ENCODE measurements at places on chromosomes 2 and 18.

DNA sequence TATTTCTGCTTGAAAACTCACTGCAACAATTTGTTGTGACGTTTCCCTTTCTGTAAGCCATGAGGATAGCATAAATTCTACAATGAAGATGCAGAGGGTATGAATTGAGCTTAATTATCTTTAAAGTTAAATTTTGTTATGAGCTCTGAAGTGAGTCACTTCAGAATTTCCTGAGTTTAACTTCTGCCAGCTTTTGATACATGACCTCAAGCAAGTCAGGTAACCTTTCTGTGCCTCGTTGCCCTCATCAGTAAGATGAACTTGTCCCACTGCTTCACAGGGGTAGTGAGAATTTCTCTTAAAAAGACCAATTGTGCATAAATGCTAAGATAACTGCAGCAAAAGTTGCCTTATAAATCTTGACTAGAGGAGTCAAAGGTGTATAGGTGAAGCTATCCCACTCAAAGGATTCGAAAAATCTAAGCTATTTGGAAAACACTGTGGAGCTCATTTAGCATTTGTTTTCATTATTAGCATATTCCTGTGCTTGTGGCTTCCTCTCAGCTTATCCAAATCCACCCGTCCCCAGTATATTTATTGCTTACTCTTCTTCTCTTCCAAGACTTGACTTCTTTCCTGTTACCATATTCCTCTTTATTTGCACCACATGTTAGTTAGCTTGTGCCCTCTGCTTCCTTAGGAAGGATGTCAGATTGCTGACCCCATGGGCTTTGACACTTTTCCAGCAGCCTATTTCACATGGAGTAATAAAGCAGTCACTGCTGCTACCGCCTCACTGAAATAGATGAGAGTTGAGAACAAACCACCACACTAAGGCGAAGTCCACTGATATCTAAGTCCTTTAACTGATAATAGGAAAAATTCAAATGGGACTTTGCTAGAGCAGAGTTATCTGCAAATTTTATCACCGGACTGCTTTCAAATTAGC, 428.6 kb downstream of the ERBB4 start:
- DNase-seq, result no peak
- no peak overlapping the region for H3K27ac ChIP-seq
- H3K27me3 ChIP-seq, result no peaks in the 10 kb centered on the region
- no peaks in the 10 kb centered on the region for H3K4me1 ChIP-seq
- no peaks in the 10 kb centered on the region for H3K36me3 ChIP-seq

DNA sequence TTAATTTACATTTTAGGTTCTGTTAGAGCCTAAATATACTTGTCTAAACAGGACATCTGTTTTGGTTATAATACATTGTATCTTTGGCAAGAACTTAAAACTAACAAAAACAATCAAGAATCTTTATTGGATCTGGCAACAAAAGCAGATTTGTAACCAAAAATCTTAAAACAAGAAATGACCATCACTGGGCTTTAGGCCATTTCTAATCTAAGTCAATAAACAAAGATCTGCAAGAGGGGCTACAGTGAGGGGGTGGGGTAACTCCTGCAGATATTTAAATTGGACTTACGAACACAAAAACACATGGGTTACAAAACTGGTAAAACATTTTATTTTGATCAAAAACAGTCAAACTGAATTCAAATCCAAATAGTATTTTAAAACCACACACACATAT, 77.3 kb downstream of the SRBD1 start:
- H3K27ac ChIP-seq, result no peak overlapping the region
- no peaks in the 10 kb centered on the region for H3K27me3 ChIP-seq
- no peak for DNase-seq
- H3K4me3 ChIP-seq, result no peak overlapping the region
- no peaks in the 10 kb centered on the region for H3K4me1 ChIP-seq

- H3K27ac ChIP-seq, result no peak overlapping the region
- H3K4me1 ChIP-seq, result no peaks in the 10 kb centered on the region
- no peaks in the 10 kb centered on the region for H3K27me3 ChIP-seq
- no peak for DNase-seq
- H3K36me3 ChIP-seq, result peaks cover 93% of the 10 kb centered on the region
Measured at GRCh38 chr2:127283275-127283674, 10.7 kb downstream of the ERCC3 start.

DNA sequence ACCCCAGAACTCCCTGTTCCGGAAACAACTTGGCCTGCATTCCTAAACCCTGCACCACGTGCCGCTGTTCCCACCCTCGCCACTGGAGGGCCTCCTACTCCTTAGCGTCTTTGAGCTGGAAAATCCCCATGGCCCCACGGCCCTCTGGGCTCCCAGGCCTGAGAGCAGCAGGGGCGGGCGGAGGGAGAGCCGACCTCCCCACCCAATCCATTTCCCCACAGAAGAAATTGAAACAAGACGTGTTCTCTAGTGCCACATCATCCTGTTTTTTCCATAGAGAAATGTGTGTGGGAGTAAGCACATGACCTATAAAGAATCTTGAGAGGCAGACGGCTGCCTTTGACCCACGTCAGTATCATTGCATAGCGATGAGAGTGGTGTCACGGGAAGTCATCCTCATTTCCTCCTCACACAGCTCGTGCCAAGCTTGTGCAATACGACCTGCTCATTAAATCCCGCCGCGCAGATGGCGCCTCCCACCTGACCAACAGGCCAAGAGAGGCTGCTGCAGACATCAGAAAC, 79.2 kb downstream of the LAMA1 start:
- no peaks in the 10 kb centered on the region for H3K27me3 ChIP-seq
- no peaks in the 10 kb centered on the region for H3K4me1 ChIP-seq
- H3K27ac ChIP-seq, result no peak overlapping the region
- H3K36me3 ChIP-seq, result no peaks in the 10 kb centered on the region
- peak; percentile 28 for DNase-seq

DNA sequence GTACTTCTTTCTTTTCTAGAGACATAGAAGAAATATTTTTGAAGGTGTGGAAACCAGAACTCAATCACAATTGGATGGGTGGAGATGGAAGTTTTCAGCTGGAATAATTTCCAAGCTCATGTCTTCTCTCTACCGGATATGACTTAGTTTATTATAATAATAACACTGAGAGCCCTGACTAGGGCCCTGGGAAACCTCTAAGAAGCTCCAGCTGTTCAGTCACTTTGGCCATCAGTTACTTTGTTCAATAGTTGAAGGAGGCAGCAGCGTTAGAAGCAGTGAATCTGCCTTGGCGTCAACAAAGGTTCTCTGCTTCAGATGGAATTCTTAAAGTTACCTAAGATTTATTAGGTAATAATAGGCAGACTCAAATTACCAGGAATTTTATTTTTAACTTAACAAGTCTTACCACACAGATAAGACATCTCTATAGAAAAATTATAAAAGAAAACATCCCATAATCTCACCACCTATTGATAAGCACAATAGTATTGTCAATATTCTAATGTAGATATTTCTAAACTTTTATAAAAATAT, 293.8 kb upstream of the CHAC2 start:
- H3K27me3 ChIP-seq, result no peaks in the 10 kb centered on the region
- no peaks in the 10 kb centered on the region for H3K36me3 ChIP-seq
- H3K4me1 ChIP-seq, result no peaks in the 10 kb centered on the region

DNA sequence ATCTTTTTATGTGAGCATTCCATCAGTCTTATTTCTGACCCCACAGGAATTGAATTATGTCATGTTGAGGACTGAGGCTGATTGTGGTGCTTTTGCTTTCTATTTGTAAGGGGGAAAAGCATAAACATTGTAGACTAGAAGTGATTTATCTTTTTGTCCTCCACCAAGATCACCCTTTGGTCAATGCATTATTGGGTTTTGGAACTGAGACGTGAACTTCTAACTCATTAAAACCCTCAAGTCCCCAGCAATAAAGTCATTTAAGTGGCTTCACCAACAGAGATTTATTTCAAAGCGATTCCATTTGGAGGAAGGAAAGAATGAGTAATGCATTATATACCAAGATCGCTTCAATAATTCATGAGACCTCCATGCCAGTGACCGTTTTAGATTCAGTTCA, 75.5 kb upstream of the TXNDC2 start:
- DNase-seq, result no peak
- H3K27me3 ChIP-seq, result no peaks in the 10 kb centered on the region
- H3K4me1 ChIP-seq, result peaks cover 28% of the 10 kb centered on the region
- H3K36me3 ChIP-seq, result no peaks in the 10 kb centered on the region
- H3K4me3 ChIP-seq, result no peak overlapping the region

GRCh38 chr2:23658466-23658942, 268.4 kb downstream of the ATAD2B start:
- H3K4me3 ChIP-seq, result no peak overlapping the region
- no peaks in the 10 kb centered on the region for H3K36me3 ChIP-seq
- DNase-seq, result peak; percentile 35
- peak overlapping the region; percentile 26 for H3K27ac ChIP-seq

DNA sequence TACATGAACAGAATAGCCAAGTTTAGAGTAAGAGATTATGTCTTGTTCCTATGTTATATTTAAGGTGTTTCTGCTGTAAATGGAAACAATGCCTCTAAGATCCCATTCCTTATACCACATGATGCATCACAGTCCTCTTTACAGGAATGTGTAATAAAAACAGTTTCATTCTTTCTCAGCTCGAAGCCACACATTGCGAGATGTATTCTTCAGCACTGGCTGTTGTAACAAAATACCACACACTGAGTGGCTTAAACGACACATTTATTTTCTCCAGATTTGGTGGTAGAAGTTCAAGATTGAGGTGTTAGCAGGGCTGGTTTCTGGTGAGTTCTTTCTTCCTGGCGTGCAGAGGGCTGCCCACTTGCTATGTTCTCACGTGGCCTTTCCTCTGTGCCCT, 246.2 kb downstream of the SOCS6 start:
- no peaks in the 10 kb centered on the region for H3K27me3 ChIP-seq
- no peak overlapping the region for H3K27ac ChIP-seq
- H3K36me3 ChIP-seq, result no peaks in the 10 kb centered on the region
- no peaks in the 10 kb centered on the region for H3K4me1 ChIP-seq
- DNase-seq, result no peak

- H3K36me3 ChIP-seq, result no peaks in the 10 kb centered on the region
- H3K27ac ChIP-seq, result no peak overlapping the region
- H3K4me1 ChIP-seq, result no peaks in the 10 kb centered on the region
- H3K27me3 ChIP-seq, result no peaks in the 10 kb centered on the region
- no peak for DNase-seq
- no peak overlapping the region for H3K4me3 ChIP-seq
Measured at GRCh38 chr2:214203744-214204289, 207.0 kb upstream of the VWC2L start.

- no peaks in the 10 kb centered on the region for H3K27me3 ChIP-seq
- H3K36me3 ChIP-seq, result no peaks in the 10 kb centered on the region
- H3K4me1 ChIP-seq, result peaks cover 9% of the 10 kb centered on the region
- no peak for DNase-seq
- H3K4me3 ChIP-seq, result no peak overlapping the region
Measured at GRCh38 chr2:235529621-235530020, 35.8 kb downstream of the AGAP1 start.

- no peaks in the 10 kb centered on the region for H3K27me3 ChIP-seq
- no peak overlapping the region for H3K27ac ChIP-seq
- H3K4me1 ChIP-seq, result no peaks in the 10 kb centered on the region
- no peak for DNase-seq
Measured at GRCh38 chr18:79217979-79218604, 148.9 kb downstream of the ATP9B start.

DNA sequence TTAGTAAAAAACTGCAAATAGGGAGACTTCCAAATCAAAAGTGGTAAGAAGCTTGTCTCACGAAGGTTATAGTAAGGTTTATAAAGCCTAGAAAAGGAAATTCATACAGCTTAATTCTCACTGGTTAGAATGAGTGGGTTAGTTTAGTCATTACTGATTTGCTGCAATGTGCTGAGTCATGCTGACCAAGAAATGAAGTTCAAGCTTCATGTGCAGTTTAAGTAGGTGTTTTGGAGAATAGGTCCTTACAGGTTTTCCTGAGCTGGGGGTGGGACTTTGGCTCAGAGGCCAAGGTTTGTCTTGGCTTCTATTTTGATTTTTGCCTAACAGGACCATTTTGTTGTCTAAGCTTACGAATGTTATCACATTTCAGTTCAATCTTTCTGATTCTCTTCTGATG, 15.1 kb downstream of the CLIP4 start:
- DNase-seq, result no peak
- H3K4me1 ChIP-seq, result no peaks in the 10 kb centered on the region
- no peak overlapping the region for H3K4me3 ChIP-seq
- H3K27me3 ChIP-seq, result no peaks in the 10 kb centered on the region
- H3K36me3 ChIP-seq, result peaks cover 38% of the 10 kb centered on the region
- no peak overlapping the region for H3K27ac ChIP-seq

GRCh38 chr2:232731470-232731869, 34.3 kb downstream of the GIGYF2 start:
- no peak overlapping the region for H3K4me3 ChIP-seq
- peaks cover 8% of the 10 kb centered on the region for H3K4me1 ChIP-seq
- peaks cover 80% of the 10 kb centered on the region for H3K36me3 ChIP-seq
- DNase-seq, result no peak
- no peak overlapping the region for H3K27ac ChIP-seq

DNA sequence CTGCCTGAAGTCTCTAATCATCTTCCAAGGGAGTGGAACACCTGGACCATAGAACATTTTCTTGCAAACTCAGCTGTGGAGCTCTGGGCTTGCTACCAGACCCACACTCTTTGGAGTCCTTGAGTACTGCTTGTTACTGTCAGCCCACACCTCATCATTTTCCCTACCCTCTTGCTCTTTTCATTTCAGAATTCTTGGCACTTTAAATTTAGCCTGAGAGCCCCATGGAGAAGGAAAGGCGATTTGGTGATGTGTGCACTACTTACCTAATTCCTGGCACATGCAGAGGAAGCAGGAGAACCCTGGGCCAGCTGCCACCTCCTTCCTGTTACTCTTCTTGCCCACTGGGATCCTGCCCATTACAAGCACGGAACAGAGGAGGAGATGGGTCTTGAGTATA, 31.7 kb downstream of the TMEM178A start:
- H3K4me1 ChIP-seq, result peaks cover 21% of the 10 kb centered on the region
- no peaks in the 10 kb centered on the region for H3K36me3 ChIP-seq
- DNase-seq, result no peak
- H3K27me3 ChIP-seq, result no peaks in the 10 kb centered on the region

DNA sequence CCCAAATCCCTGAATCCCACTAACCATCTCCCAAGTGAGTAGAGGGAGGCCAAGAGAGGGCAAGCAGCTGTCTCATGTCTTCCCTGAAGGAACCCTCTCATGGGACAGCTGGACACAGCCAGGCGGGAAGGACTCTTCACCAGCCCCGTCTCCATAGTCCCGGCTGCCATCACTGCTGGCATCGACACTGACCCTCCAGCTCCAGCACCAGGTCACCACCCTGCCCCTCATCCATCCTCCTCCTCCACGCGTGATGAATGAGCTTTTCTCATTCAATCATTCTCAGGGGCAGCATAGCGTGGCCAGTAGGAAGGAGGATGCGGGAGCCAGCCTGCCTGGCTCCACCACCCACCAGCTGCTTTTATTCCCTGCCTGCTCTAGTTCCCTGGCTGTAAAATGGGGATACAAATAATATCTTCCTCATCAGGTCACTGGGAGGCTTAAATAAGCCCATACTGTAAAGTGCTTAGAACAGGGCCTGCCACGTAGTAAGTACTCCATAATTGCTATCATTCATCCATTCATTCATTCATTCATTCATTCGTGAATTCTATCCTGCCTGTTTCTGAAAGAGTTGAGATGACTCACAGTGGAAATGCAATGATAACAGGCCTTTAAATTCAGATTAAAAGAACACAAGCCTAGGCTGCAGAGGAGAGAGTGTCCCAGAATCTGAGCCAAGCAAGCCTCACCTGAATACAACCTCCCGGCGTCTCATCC, 30.5 kb upstream of the FOSL2 start:
- H3K27ac ChIP-seq, result no peak overlapping the region
- H3K4me1 ChIP-seq, result peaks cover 7% of the 10 kb centered on the region
- DNase-seq, result no peak
- no peaks in the 10 kb centered on the region for H3K36me3 ChIP-seq

- no peak overlapping the region for H3K27ac ChIP-seq
- no peak for DNase-seq
- H3K4me1 ChIP-seq, result no peaks in the 10 kb centered on the region
- H3K36me3 ChIP-seq, result no peaks in the 10 kb centered on the region
- H3K4me3 ChIP-seq, result no peak overlapping the region
Measured at GRCh38 chr2:126930970-126931590, 32.4 kb downstream of the TEX51 start.

All from heart left ventricle (tissue), 16 donors.